ENCODE measurements at places on chromosomes 5 and 9.
A peak's percentile ranks its signal among the peaks of the same experiment; 100 is the strongest.

- no peaks in the 10 kb centered on the region for H3K36me3 ChIP-seq
- no peak overlapping the region for H3K27ac ChIP-seq
- no peaks in the 10 kb centered on the region for H3K27me3 ChIP-seq
- no peak for DNase-seq
- H3K4me1 ChIP-seq, result no peaks in the 10 kb centered on the region
Observed at GRCh38 chr5:124941051-124942049, 194.9 kb upstream of the ZNF608 start.

GRCh38 chr9:110152704-110153374, 55.1 kb downstream of the C9orf152 start:
- H3K4me1 ChIP-seq, result peaks cover 13% of the 10 kb centered on the region
- H3K4me3 ChIP-seq, result no peak overlapping the region
- H3K27me3 ChIP-seq, result no peaks in the 10 kb centered on the region
- DNase-seq, result peak; percentile 62

- no peak overlapping the region for H3K4me3 ChIP-seq
- no peak overlapping the region for H3K27ac ChIP-seq
- no peaks in the 10 kb centered on the region for H3K27me3 ChIP-seq
- peaks cover 8% of the 10 kb centered on the region for H3K4me1 ChIP-seq
- DNase-seq, result peak; percentile 52
Observed at GRCh38 chr5:139760066-139761056, 35.2 kb upstream of the PSD2 start.

DNA sequence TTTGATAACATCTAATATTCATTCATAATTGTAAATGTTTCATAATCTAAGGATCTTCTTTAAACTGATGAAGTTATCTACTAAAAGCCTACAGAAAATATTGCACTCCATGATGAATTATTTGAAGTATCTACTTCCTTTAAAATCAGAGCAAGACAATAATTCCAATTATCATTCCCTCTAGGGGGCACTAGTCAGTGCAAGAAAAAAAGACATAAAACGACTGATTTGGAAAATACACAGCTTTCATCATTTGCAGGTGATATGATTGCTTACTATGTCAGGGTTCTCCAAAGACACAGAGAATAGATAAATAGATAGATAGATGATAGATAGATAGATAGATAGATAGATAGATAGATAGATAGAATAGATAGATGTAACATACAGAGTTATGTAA, 13.5 kb upstream of the GRM6 start:
- no peaks in the 10 kb centered on the region for H3K27me3 ChIP-seq
- H3K36me3 ChIP-seq, result no peaks in the 10 kb centered on the region
- H3K4me1 ChIP-seq, result no peaks in the 10 kb centered on the region
- no peak overlapping the region for H3K4me3 ChIP-seq

DNA sequence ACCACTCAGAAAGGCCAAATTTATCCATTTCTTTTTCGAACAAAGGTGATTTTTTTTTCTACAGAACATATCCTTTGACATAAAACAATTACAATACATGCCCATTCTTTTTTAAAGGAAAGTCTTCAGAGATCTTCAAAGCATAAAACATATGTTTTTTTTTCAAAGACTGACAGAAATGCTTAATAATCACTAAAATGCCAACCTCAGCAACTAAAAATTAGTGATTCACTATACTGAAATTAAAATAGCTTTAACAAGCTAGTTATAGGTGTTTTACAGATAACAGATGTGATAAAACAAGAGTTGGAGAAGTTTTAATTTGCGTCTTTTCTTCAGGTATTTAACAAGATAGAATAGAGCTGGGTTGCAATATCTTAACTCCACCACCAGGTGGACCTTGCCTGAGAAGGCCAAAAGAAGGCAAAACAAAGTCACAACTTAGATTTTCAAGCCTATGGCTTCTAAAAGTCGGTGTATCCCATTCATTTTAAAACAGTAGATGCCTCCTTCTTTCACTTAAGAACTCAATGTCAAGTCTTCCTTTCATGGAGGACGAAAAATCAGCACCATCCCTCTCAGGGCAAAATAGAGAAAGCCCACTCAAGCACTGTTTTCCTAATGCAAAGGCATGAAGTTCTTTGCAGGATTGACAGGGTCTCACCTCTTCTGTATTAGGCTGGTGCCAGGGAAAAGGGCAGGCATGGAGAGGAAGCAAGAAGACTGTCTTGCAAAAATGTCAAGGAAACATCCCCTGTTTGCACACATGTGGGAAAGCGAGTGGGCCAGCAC, 31.1 kb upstream of the CPLX2 start:
- H3K27ac ChIP-seq, result no peak overlapping the region
- no peak overlapping the region for H3K4me3 ChIP-seq

GRCh38 chr5:95843733-95844223, 21.3 kb upstream of the GLRX start:
- H3K27me3 ChIP-seq, result no peaks in the 10 kb centered on the region
- no peak for DNase-seq

GRCh38 chr9:120344230-120344629, 235.7 kb downstream of the CDK5RAP2 start:
- no peaks in the 10 kb centered on the region for H3K36me3 ChIP-seq
- no peaks in the 10 kb centered on the region for H3K4me1 ChIP-seq
- no peak for DNase-seq
- H3K27me3 ChIP-seq, result no peaks in the 10 kb centered on the region
- no peak overlapping the region for H3K4me3 ChIP-seq
- H3K27ac ChIP-seq, result no peak overlapping the region

DNA sequence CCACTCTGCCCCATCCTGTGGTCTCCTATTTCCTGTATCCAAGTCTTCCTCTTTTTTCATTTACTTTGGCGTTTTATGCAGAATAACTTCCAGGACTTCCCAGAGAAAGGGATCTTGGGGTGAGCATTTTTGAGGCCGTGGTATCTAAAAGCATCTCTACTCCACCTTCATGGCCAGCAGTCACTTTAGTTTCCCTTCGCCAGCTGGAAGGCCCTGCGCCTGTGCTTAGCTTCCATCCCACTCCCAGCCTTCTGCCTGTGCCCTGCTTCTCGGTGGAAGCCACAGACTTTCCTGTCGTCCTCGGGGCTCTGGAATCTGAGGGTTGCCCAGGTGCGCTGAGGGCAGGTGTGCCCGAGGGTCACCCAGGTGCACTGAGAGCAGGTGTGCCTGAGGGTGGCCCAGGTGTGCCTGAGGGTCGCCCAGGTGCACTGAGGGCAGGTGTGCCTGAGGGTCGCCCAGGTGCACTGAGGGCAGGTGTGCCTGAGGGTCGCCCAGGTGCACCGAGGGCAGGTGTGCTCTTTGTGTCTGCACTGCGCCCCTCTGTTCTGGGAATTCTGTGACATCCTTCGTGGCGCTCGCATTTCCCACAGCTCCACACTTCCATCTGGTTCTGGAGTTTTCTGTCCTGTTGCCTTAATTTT, 32.4 kb upstream of the LRRC14B start:
- H3K4me1 ChIP-seq, result no peaks in the 10 kb centered on the region
- H3K27ac ChIP-seq, result no peak overlapping the region
- no peaks in the 10 kb centered on the region for H3K36me3 ChIP-seq
- DNase-seq, result no peak

- H3K27me3 ChIP-seq, result peaks cover 8% of the 10 kb centered on the region
- H3K4me3 ChIP-seq, result no peak overlapping the region
- DNase-seq, result no peak
Observed at GRCh38 chr9:76738402-76738801, 25.8 kb upstream of the PCA3 start.

DNA sequence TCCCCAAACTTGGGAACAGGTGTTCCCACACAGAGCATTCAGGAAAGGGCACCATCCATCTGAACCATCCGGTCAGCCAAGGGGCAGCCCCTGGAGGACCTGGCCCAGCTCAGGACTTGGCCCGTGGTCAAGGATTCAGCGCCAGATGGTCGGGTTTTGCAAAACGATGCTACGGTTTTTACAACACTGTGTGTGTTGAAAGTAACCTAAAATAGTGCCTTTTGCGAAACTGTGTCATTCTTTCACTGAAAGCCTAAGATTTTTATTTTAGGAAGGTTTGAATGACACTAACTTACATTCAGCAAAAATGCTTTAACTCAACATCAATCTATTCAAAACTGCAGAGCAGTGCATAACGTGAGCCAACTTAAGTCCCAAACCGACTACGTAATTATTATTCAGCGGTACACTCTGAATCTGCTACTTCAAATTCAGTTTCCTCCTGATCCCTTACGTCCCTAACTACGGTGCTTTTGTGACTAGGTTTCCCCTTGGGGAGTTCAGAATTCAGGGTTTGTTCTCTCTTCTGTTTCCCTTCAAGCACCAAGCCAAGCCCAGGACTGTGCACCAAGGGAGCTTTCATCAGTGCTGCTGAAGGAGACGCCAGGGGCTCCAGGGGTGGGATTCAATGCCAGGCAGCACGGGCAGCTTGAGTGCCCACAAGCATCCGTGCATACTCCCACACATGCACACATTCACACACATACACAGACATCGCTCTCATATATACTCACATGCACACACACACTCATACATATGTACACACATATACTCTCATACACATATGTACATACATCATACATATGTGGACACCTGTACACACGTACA, 25.8 kb downstream of the LPCAT1 start:
- H3K4me1 ChIP-seq, result no peaks in the 10 kb centered on the region
- H3K36me3 ChIP-seq, result peaks cover 28% of the 10 kb centered on the region
- no peak for DNase-seq
- no peak overlapping the region for H3K27ac ChIP-seq

DNA sequence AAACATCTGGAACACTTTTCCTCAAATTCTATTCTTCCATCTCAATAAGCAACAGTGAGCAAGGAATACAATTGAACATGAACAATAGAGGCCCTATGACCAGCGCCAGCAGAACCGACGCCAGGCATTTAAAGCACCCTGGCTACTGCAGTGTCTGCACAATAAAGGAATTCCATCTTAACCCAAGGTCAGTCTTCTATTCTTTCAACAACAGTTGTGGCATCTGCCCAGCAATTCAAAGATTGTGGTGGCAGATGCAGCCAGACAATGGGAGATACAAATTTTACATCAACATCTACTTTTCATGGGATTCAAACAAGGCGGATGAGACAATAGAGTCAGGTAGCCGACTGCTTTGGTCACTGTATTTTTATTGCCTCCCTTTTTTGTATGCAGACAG, 65.9 kb downstream of the ELL2 start:
- no peak overlapping the region for H3K4me3 ChIP-seq
- H3K27me3 ChIP-seq, result no peaks in the 10 kb centered on the region
- peaks cover 14% of the 10 kb centered on the region for H3K4me1 ChIP-seq

DNA sequence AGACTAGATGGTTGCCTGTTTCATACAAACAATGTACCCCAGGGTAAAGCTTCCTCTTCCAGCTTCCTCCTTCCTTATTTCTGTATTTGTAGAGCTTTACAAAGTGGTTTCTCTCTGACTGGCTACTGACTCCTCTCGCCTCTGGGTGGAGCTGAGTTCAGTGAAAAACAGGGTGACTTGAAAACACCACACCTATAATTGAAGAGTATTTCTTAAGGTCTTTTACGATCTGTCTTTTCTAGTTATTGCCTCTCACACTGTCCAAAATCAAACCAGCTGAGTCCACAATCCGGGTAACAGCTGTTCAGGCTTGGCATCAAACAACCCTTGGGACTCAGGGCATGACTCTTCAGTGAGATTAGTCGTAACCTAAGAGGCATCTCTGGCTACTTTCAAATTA, 200.4 kb downstream of the ARRDC3 start:
- peaks cover 14% of the 10 kb centered on the region for H3K4me1 ChIP-seq
- no peak for DNase-seq
- no peaks in the 10 kb centered on the region for H3K27me3 ChIP-seq
- H3K4me3 ChIP-seq, result no peak overlapping the region
- no peak overlapping the region for H3K27ac ChIP-seq
- no peaks in the 10 kb centered on the region for H3K36me3 ChIP-seq

- no peak for DNase-seq
- no peaks in the 10 kb centered on the region for H3K36me3 ChIP-seq
- no peaks in the 10 kb centered on the region for H3K27me3 ChIP-seq
- H3K4me3 ChIP-seq, result no peak overlapping the region
Observed at GRCh38 chr5:150625831-150626746, 14.4 kb upstream of the SYNPO start.

- no peaks in the 10 kb centered on the region for H3K36me3 ChIP-seq
- H3K27ac ChIP-seq, result no peak overlapping the region
- no peaks in the 10 kb centered on the region for H3K27me3 ChIP-seq
- no peak overlapping the region for H3K4me3 ChIP-seq
- DNase-seq, result no peak
- H3K4me1 ChIP-seq, result 0 out of 2 replicates have a peak, but pooled peaks cover 7% of the 10 kb centered on the region
Observed at GRCh38 chr5:102715082-102715807, 39.9 kb upstream of the PAM start.
